ENCODE measurements at places on chromosomes 3 and 15.

GRCh38 chr15:58398071-58398470, 33.7 kb upstream of the LIPC start:
- no peaks in the 10 kb centered on the region for H3K27me3 ChIP-seq
- no peak overlapping the region for H3K4me3 ChIP-seq
- H3K4me1 ChIP-seq, result no peaks in the 10 kb centered on the region
- no peaks in the 10 kb centered on the region for H3K36me3 ChIP-seq
- no peak for DNase-seq

DNA sequence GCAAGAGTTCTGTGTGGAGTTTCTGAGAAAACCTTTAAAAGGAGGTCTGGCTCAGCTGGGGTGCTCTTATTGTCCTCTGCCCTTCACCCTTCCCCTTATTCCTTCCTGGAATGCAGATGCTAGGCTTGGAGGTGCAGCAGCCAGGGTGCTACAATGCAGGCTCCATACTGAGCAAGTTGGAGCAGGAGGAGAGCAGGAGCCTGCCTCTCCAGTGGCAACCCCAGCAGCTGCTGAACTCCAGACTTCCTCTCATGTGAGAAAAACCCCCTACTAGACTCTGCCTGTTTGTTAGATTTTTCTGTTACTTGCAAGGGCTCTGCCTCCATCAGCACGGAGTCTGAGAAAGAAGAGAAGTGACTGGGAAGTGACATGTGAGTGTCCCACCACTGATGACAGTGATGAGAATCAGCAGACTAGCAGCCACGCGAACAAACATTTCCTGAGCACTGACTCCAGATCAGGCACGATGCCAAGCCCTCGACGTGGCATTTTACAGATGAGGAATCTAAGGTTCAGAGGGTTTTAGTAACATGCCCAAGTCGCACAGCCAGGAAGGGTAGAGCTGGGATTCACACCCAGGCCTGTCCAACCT, 16.1 kb upstream of the RARRES1 start:
- H3K27me3 ChIP-seq, result no peaks in the 10 kb centered on the region
- peak; percentile 33 for DNase-seq
- peaks cover 24% of the 10 kb centered on the region for H3K36me3 ChIP-seq
- H3K27ac ChIP-seq, result no peak overlapping the region

- no peak overlapping the region for H3K27ac ChIP-seq
- H3K36me3 ChIP-seq, result peaks cover 59% of the 10 kb centered on the region
- no peaks in the 10 kb centered on the region for H3K27me3 ChIP-seq
- H3K4me3 ChIP-seq, result no peak overlapping the region
- H3K4me1 ChIP-seq, result peaks cover 5% of the 10 kb centered on the region
Measured at GRCh38 chr3:155938409-155938808, 68.0 kb downstream of the GMPS start.

GRCh38 chr3:185328324-185329004, 34.5 kb upstream of the MAP3K13 start:
- H3K27me3 ChIP-seq, result no peaks in the 10 kb centered on the region
- no peaks in the 10 kb centered on the region for H3K36me3 ChIP-seq
- H3K4me3 ChIP-seq, result no peak overlapping the region
- no peak overlapping the region for H3K27ac ChIP-seq
